NCI-H187 (cell line): ENCODE measurements at places on chromosomes 6 and 20.

DNA sequence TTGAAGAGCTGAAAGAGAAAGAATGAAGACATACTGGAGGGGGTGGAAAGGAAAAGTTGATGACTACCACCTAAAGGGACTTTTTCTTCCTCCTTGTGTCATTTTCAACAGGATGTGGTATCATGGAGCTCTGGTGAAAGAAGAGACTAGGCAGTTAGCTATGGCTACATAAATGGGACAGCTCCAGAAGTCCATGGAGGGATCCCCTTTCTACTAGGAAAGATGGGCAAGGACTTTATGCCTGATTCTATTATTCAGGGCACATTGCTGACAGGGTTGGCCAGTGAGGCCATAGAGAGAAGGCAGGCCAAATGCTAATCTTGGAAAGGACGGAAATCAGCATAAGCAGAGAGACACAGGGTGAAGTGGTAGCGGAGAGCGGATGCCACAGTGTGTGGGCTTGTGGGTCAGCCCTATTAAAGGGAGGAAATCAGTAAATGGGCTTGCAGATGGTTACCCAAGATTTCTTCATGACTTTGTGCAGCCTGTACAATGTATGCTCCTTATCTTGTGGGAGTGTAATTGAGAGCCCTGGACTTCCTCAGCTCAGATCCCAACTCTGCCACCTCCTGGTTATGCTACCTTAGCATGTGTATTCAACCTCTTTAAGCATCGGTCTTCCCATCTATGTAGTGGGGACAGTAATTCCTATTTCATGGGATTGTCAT is 77.4 kb upstream of the TMEM170B start:
- no peak for DNase-seq

GRCh38 chr6:118791499-118791898 is 102.5 kb upstream of the ASF1A start:
- DNase-seq = no peak

GRCh38 chr20:44733341-44734069 is 12.2 kb upstream of the KCNK15 start:
- no peak for DNase-seq

DNA sequence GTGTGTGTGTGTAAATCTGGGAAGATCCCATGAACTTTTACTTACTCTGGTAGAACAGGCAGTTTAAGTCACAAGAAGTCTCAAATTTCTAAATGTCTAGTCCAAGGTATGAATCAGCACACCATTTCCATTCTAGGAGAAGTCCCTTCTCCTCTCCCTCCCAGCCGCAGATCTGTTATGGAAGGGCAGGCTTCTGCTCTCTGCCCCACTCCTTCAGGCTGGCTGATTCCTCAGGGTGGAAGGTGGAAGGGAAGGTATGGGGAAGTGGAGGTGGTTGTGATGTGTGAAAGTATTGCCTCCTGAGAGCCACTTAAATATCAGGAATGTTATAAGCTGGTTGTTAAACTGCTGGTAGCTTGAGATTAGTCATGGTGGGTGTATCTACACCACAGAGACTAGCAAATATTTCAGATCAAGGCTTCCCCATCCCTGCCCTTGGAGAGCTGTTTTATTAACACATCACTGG is 44.5 kb upstream of the LAMA4 start:
- no peak for DNase-seq

GRCh38 chr20:3093861-3094361 is 9.4 kb upstream of the AVP start:
- DNase-seq = no peak

DNA sequence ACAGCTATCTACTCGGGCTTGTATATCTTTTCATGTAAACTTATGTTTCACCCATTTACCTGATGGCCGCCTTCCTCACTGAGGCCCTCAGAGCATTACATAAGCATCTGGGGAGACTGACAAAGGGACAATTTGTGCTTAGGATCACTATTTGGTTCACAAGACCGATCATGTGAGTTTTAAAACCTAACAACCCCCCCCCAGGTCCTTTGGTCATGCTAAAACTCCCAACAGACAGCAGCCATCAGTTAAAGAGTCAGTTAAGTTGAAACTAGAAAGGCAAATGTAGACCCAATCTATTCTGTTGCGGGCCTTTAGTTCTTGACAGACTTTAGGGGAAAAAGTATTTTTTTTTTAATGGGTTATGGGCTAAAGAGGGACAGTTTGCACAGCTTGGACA is 205.0 kb upstream of the RNF24 start:
- no peak for DNase-seq

DNA sequence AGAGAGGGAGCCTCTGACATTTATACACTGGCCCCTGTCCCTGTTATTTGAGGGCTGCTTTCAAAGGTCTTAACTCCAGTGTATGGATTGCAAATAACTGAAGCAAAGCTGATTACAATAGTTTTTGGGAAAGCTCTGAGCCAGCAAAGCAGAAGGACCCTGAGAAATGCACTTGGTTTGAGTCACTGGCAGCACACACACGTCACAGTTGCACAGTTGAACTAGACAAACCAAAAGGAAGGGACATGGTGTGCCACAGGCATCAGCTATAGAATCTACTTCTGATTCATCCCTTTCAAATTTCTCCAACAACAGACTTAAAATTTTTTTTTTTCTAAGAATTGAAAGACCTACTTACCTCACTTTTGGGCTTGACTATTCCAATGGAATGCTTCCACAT is 56.4 kb downstream of the SNRNP48 start:
- DNase-seq = no peak

DNA sequence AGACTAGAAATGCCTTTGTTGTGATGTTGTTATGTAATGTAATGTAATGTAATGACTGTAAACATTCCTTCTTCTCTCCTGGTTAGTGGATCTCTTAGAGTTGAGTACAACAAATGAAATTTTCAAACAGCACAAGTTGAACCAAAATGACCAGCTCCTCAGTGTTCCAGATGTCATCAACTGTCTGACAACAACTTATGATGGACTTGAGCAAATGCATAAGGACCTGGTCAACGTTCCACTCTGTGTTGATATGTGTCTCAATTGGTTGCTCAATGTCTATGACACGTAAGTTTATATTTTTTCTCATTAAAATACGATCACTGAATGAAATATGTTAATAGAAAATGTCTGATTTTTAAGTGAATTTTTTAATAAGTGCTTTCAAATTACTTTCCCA is 496.7 kb downstream of the UTRN start:
- no peak for DNase-seq

DNA sequence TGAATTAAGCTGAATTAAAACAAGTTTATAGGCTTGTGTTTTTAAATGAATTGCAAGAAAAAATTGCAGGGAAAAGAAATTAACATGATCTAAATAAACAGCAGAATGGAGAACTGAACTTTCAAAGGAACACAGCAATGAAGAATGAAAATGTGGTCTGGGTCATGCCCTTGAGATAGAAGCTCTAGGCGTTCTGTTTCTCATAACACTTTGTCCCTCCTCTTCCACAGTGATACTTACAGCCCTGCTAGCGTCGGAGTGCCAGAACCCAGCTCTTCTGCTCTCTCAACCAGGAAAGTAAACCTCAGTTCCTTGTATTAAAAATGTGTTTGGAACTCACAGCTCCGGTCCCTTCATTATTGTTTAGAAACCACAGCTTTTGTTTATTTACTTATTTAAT is 11.4 kb downstream of the HMGCLL1 start:
- no peak for DNase-seq

GRCh38 chr6:137019476-137020272 is 25.1 kb downstream of the IL20RA start:
- DNase-seq = no peak

DNA sequence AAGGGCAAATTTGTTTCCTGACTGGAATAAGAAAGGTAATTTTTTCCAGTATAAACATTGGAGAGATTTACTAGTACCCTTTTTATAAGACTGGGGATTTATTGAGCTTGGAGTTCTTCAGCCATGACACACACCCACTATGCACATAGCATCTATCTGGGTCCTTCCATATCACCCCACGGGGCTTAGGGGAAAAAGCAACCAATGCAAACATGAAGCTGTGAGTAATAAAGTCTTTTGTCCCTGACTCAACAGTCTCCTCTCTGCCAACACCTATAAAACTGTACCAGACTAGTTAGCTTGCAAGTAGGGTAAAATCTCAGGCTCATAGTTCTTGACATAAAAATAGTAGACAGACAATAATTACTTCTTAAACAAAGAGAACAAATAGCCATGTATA is 23.4 kb downstream of the COL21A1 start:
- DNase-seq = no peak

- no peak for DNase-seq
Measured at GRCh38 chr6:25220857-25221256, 58.3 kb upstream of the CARMIL1 start.

GRCh38 chr6:116430860-116431259 is 30.3 kb upstream of the CALHM6 start:
- DNase-seq = no peak

DNA sequence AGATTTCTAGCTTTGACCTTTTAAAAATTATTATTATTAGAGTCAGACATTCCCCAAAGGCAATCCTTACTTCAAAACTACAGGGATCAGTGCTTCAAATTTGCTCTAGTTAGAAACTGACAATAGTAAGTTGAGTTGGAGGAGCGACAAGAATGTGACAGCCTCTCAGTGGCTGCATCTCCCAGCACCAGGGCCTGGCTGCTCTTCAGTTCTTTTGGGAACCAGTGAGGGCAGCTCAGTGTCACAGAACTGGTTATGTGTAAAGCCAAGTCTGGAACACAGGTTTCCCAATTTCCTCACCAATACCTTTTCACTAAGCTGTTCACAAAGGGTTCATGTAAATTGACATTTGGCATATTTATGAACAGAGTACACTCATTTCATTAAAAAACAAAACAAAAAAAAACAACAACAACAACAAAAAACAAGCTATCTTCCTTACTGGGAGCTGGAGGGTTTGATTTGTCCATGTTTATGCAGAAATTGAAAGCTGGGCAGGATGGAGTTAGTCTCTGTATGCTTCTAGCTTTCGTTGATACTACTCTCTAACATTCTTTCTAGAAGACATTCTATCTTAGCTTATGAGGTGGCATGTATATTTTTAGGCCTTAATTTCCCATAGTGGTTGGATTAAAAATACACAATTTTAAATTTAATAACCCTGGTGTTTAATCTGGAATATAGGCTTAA is 95.0 kb downstream of the SAMD5 start:
- DNase-seq = no peak

GRCh38 chr6:141212296-141212695 is 920.4 kb upstream of the GJE1 start:
- DNase-seq = no peak

- DNase-seq = peak; percentile 88
Measured at GRCh38 chr20:10061641-10062040, 26.9 kb downstream of the ANKEF1 start.

- no peak for DNase-seq
Measured at GRCh38 chr6:85283436-85283835, 166.4 kb upstream of the NT5E start.

GRCh38 chr6:41430875-41431274 is 95.5 kb downstream of the NCR2 start:
- no peak for DNase-seq

DNA sequence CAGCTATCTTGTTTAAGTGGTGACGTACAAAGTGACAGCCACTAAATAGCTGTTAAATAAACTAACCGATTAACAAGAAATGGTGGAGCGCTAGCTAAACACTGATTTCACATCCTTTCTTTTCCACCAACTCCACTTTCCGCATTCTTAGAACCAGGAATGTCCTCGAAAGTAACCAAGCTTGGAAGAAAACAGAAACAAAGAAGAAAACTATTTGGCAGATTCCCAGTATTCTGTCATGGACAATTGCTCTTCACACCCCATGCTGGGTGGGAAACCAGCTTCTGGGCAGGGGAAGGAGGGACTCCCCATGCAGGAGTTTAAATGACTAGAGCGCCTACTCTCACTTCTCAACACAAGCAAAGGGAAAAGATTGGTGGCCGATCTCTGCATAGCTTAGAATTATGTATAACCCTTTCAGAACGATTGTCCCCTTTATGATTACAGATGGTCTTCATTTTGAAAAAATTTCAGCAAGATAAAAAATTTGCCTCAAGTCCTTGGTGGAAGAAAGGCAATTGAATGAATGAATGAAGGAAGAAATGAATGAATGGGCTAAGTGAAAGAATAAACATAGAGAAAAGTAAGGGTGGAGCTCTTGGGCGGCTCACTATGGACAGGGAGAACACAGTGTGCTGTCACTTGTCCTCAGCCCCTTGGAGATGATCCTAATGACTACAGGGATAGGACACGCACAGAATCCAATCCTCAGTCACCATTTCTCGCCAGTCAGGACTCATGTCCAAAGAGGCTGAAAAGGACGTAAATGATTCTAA is 148.7 kb upstream of the NEDD9 start:
- no peak for DNase-seq

DNA sequence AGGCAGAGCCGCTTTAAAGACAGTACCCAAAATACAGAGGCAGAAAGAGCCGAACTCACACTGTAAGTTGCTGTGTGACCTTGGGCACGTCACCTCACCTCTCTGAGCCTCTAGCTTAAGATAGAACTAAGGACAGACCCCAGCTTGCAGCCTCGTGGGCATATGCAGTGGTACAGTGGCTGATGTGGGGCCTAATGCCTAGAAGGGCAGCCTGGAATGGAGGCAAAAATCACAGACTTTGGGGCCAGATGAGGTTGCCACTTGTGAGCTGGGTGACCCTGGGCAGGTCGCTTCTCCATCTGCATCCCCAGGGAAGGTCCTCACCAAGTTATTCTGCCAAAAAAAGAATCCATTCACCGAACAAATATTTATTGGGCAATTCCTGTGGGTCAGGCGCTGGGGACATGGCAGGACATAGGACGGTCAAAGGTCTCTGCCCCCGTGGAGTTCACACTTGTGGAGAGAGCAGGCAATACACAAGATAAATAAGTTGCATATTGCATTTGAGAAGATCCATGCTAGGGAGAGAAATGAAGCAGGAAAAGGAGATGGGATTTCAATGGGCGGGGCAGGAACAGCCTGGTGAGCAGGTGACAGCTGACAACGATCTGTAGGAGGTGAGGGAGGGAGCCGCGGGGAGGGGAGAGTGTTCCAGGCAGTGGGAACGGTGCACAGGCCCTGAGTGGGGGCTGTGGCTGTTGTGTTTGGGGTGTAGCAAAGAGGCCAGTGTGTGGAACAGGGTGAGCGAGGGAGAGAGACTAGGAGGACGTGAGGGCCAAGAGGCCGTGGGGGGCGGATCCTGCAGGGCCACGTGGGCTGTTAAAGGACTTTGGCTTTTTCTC is 115.2 kb downstream of the CEBPB start:
- peak; percentile 38 for DNase-seq

DNA sequence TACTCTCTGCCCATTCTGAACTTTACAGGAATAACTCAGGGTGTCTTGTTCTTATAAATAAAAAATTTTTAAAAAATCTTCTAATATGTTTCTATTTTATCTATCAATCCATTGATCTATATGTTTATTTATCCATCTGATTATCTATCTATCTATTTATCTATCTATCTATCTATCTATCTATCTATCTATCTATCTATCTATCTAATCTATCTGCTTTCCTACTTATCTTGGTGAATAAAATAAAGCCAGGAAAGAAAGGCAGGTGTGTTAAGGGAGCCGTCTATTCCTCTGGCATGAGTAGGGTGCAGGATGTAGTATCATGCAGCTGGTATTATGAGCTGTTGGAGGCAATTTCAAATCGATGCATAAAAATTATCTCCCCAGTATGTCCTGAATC is 153.0 kb downstream of the FOXA2 start:
- DNase-seq = no peak

- DNase-seq = peak; percentile 38
Measured at GRCh38 chr6:144320741-144321140, 35.6 kb downstream of the UTRN start.

- DNase-seq = no peak
Measured at GRCh38 chr6:36599791-36600209, 5.6 kb downstream of the SRSF3 start.
